ENCODE measurements at places on chromosomes 4 and X.

- DNase-seq, result no peak
Measured at GRCh38 chr4:176302283-176303275, 17.2 kb upstream of the SPCS3 start.

GRCh38 chrX:132664273-132664672 lies 175.4 kb upstream of the MBNL3 start:
- DNase-seq, result no peak

DNA sequence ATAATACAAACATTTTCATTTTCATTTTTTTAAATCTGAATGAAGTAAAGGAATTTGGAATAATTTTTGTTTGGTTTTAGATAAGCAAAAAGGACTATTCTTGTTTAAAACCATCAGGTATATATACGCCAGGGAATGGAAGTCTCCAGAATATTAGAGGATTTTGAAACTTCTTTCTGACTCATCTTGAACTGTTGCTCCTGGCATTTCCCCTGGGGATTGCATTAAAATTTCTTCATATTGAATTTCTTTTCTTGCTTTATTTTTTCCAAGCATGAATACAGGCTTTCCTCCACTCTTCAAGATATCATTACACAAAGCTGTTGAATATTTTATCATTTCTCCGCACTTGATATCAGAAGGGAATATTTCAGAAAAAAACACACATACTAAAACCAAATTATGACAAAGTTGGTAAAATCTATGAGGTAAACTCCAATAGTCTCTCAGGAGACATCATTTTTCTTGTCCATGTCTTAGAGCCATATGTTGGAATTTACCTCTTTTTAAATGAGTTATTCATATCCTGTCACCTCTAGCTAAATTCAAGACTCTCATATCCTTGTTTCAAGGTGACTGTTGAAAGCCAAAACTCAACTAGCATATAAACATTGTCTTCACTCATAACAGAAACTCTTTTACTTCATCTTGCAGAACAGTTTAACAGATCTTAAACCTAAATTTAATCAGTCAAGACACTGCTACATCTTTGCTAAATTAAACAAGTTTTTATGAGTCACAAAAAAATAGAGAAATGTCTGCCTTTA lies 20.7 kb upstream of the CSN1S1 start:
- no peak for DNase-seq

GRCh38 chrX:15151267-15152186 lies 118.4 kb downstream of the ASB9 start:
- DNase-seq, result no peak

DNA sequence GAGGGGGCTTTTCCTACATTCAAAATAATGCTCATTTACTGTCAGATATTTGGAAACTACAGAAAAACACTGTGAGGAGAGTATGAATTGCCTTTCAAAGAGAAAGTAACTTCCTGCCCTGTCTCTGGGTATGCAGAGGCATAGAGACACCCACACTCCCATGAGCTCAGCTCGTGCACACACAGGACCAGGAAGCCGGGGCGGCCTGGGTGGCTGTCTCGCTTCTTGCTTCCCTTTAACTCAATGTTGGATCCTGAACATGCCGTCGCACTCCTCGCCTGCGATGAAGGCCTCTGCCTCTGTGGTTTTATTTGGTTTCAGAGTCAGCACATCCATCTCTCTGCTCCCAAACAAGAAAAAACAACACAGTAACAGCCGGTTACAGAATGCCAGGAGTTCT lies 40.1 kb upstream of the GPR78 start:
- no peak for DNase-seq

GRCh38 chrX:45372151-45372550 lies 171.5 kb upstream of the DIPK2B start:
- DNase-seq, result no peak

- no peak for DNase-seq
Measured at GRCh38 chr4:15233264-15233597, 194.6 kb upstream of the C1QTNF7 start.

DNA sequence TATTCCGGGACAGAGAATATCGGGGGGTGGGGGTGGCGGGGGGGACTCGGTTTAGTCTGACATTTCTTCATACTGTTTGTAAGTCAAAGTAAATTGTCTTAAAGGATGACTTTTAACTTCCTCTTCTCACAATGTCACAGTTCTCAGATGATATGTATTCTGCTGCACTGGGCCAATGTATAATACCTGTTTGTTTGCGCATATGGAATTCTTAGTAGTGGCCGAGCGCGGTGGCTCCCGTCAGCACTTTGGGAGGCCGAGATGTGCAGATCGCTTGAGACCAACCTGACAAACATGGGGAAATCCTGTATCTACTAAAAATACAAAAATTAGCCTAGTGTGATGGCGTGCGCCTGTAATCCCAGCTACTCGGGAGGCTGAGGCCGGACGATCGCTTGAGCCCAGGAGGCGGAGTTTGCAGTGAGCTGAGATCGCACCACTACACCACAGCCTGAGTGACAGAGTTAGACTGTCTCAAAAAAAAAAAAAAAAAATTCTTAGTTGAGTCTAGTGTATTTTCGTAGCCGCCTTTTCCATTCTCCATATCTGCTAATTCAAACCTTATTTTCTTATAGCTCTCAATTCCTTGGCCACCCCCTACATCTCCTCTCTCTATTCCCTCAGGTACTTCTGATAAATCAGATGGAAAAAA lies 851 bp downstream of the POLR2B start:
- no peak for DNase-seq

DNA sequence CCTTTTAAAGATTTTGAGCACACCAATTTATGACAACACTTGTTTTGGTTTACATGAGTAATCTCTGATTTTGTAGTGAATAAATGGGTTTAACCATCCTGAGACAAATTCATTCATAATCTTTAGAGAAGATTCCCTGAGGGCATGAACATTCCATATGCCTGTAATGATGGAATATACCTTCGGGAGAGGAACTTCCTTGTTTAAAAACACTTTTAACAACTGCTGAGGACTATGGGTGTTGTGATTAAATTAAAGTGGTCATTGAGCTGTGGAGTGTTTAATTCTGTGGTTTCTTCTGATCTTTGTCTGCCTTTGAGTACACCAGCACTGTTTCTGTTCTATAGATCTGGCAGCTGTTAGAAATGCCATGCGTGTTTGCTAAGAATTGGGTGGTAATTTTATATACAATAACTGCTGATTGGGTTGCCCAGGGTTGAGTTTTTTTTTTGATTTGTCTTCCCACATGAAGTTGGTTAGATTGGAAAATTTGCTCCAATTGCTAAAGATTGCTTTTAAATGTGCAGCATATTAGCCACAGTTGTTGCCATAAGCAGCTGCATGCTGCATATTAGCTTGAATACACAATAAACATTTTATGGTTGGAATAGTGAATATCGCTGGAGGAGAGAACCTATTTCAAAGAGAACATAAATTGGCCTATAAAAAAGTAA lies 86.8 kb downstream of the DCLK2 start:
- DNase-seq, result peak; percentile 16

- DNase-seq, result no peak
Measured at GRCh38 chrX:41542135-41542534, 95.0 kb downstream of the NYX start.

GRCh38 chr4:65302145-65302544 lies 368.1 kb downstream of the EPHA5 start:
- no peak for DNase-seq

DNA sequence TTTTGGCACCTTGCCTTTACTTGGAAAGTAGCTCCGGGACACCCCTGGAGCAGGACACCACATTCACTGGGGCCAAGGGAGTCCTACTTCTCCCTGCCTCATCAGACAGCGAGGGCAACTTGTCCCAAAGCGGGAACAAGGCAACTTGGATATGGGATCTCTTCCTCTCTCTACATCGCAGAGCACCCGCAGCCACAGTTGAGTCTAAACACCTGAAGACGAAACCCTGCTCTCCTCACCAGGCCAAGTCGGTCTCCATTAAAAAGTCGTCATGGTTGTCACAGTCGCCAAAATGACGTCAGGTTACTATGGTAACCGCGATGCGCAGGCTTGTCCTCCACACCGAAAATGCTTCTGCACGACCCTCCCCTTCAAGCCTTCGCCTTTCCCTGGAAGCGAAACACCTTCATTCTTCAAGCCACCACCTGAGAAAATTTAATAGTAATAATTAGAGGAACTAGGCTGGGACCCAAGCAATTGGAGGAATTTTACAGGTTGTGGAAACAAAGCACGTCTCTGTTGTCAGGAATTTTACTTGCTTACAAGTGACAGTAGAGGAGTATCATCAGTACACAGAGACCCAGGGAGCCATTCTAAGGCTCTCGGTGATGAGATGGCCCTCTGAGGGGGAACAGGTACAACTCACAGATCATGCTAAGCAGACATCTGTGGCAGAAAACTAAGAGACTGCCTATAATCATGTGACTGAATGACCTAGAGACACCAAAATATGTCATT lies 30.5 kb upstream of the TCEAL4 start:
- DNase-seq, result no peak

DNA sequence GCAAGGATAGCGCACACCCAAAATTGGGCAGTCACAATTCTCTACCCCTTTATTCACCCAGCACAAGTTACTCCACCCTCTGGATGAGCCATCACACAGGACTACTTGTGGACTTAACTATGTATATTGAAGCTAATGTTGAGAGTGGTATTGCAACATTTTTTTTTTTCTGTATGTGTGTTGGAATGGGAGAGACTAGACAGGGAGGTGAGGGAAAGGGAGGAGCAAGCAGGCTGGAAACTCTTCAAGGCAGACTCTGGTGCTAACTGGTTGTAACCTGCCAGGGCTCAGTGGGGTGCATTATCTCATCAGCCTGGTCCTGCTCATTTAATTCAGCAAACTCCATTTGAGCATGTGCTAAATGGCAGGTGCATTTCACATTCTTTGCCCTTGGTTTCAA lies 18.4 kb upstream of the CWH43 start:
- no peak for DNase-seq

DNA sequence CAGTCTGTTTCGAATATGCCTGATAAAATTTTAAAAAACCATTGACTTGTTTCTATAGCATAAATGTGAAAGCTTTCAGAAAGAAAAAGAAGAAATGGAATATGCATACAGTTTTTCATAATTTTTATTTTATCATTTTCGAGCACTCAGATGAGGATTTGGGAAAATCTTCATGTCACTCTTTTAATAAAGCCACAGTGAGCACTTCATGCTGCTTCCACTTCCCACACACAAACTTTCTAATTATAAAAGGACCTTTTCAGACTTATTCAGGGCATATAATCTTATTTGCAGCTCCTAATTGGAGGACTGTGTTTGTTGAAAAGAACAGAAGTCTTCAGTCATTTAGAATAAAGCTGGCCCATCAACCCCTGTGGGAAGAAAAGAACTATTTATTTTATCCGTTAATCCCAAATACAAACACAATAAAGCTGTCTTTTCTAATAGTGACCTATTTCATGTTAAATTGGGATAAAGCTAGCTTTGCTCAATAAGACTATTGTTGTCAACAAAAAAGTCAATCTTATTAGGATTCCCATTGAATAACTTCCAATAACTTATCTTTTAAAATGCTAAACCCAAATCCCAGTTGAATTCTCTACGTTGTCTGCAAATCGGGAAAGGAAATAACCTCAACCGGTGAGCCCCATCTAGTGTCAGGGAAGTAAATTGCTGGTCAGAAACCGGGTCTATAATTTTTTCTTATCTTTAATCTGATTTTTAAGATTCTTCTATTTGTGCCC lies 211.5 kb downstream of the PDGFRA start:
- peak; percentile 2 for DNase-seq

GRCh38 chrX:8048466-8048865 lies 121.3 kb upstream of the PNPLA4 start:
- no peak for DNase-seq

DNA sequence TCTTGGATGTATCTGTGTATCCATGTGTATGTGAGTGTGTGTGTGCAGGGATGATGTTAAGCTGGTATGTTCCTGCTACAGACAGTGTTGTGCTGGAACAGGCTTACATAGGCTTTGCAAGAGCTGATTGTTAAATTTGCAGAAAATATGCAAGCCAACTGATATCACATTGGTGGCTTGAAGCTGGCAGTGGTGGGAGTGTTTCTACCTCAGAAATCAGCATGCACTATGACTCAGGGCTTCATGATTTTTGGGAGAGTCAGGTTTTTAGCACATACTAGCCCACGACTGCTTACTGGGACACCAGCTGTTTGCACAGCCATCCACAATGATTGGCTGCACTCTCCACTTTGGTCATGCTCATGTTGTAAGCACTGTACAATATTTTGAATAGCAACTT lies 261.8 kb downstream of the DHX15 start:
- no peak for DNase-seq

DNA sequence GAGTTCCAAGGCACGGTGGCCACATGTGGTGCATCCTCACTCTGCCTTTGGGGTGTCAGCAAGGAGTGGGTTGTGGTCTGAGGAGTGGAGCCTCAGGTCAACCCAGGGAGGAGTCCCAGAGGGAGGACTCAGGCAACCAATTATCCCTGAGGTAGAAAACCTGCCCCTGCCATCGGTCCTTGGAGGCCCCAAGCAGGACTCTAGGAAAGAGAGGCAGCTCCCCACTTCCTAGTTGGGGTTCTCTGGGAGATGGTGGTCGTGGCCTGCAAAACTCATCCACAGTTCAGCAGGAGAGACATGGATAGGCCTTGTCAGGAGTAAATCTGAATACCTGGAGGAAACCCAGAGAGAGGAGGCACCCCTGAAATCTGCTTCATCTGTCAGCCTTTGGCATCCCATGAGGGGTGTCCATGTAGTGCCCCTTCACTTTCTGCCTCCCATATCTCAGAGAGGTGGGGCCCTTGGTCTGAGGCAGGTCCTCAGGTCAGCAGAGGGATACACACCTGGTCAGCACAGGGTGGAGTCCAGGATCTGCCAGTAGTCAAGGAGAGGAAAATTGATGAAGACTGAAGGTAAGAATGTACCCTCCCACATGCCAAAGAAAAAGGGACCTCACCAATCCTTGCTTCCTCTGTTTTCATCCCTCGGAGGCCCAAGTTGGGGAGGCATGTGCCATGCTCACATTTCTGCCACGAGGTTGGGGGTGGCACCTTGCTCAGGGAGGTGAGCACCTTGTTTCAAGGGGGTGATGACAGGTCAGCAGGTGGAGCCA lies 1.6 kb downstream of the MAGEA11 start:
- DNase-seq, result no peak

DNA sequence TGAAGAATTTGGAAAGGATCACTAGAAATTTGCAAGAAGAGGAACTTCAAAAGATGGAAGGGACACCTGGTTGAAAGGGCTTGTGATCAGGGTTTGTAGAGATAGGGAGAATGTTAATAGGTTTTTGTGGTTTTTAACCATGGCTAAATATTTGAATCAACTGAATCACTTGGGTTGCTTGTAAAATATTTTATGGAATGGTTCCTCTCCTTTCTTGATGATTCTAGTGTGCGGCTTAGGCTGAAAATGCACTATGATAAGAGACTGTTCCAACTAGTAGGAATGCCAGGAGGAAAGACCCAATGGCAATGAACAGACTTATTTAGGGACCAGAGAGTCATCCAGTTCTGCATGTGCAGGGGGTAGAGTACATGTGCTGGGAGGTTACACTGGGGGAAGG lies 408.2 kb downstream of the ARHGAP24 start:
- DNase-seq, result no peak

DNA sequence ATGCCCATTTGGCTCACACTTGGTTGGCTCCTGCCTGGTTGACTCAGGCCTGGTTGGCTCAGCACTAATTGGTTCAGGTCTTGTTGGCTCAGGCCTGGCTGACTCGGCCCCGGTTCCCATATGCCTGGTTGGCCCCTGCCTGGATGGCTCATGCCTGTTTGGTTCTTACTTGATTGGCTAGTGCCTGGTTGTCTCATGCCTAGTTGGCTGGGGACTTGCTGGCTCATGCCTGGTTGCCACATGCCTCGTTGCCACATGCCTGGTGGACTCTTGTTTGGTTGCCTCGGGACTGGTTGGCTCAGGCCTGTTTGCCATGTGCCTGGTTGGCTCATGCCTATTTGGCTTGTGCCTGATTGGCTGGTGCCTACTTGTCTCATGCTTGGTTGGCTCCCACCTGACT lies 103.7 kb downstream of the APOOL start:
- no peak for DNase-seq

All from T47D (cell line).